SK-MEL-5 (cell line): ENCODE measurements at places on chromosomes 5 and 9. TPM values are rescaled to one million over a fixed set of nuclear protein-coding genes. Genes with fewer than 3 reads are reported as not detected.

DNA sequence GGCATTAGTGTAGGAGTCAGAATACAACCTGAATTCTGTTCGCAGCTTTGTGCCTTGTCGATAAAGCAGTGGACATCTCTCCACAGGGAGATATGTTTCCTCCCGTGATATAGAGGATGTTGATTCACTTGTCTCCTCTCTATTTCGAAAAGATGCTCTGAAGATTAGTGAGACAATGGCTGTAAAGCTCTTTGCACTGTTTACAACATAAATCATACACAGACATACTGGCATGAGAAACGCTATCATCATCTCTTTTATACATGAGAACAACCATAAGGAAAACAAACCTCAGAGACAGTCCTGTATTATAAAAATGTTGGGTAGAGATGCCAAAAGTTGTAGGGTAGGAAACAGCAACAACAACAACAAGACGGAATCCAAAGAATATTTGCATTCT lies 507.4 kb downstream of the RAB3C start:
- no peak for DNase-seq

GRCh38 chr9:93057042-93057702 lies 1.3 kb upstream of the SUSD3 start:
- no peak for DNase-seq

GRCh38 chr5:505951-506525 lies 18.2 kb downstream of the SLC9A3 start:
- no peak for DNase-seq

GRCh38 chr9:89791754-89792153 lies 186.9 kb downstream of the GADD45G start:
- no peak for DNase-seq

GRCh38 chr5:103166706-103167105 lies 46.6 kb downstream of the PPIP5K2 start:
- DNase-seq, result no peak

DNA sequence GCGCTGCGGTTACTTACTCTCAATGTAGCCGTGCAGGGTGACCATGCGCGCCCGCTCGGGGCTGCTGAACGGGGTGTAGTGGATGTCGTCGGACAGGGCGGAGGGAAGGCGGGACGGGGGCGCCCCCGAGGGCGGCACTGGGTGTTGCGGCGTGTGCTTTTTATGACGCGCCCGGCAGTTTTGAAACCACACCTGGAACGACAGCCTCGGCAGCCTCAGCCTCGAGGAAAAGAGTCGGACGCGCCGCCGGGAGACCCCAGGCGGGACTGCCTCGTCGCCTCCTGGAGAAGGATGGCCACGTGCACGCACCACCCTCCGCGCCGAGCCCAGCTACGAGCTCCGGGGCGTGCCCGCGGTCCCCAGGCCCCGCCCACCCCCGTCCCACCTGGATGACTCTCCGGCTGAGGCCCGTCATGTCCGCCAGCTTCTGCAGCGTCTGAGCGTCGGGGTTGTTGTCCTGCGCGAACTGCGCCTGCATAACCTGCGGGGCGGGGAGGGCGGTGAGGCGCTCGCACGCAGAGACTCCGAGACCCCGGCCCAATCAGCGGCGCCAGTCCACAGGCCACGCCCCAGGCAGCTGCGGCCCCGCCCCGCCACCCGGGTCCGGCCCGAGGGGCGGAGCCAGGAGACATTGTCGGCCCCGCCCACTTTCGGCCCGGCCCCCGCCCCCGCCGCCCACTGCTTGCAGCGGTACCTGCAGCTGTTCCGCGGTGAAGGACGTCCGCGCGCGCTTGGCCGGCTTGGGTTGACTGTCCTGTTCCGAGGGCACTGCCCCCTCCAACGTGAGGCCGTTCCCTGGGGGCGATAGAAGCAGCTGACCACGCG lies 15.0 kb downstream of the LHX6 start:
- peak; percentile 76 for DNase-seq

Gene CDX1
- not detected in 2 replicates for total RNA-seq

Gene BHMT2
- not detected in 2 replicates for total RNA-seq

Gene LPCAT1
- 47.5 and 50.6 TPM in 2 replicates for total RNA-seq

Gene SPRY4
- 27.0 and 33.6 TPM in 2 replicates for total RNA-seq
